Spleen (tissue), 13 donors: ENCODE measurements at places on chromosomes 3 and 15. TPM values are rescaled to one million over a fixed set of nuclear protein-coding genes. Genes with fewer than 3 reads are reported as not detected.

SIDT1 gene
- total RNA-seq, result 53.7 TPM

PLCD1 gene
- total RNA-seq, result 22.2 TPM

SPTBN5 gene
- 0.43 TPM for total RNA-seq

BCL2A1 gene
- total RNA-seq, result 69.7 TPM

DCLK3 gene
- not detected for total RNA-seq

DUOXA2 gene
- total RNA-seq, result not detected

CNTN3 gene
- 6.7 TPM for total RNA-seq

FRMD4B gene
- 112 TPM for total RNA-seq

SPATA12 gene
- not detected for total RNA-seq

PLIN1 gene
- 0.88 TPM for total RNA-seq

DNA sequence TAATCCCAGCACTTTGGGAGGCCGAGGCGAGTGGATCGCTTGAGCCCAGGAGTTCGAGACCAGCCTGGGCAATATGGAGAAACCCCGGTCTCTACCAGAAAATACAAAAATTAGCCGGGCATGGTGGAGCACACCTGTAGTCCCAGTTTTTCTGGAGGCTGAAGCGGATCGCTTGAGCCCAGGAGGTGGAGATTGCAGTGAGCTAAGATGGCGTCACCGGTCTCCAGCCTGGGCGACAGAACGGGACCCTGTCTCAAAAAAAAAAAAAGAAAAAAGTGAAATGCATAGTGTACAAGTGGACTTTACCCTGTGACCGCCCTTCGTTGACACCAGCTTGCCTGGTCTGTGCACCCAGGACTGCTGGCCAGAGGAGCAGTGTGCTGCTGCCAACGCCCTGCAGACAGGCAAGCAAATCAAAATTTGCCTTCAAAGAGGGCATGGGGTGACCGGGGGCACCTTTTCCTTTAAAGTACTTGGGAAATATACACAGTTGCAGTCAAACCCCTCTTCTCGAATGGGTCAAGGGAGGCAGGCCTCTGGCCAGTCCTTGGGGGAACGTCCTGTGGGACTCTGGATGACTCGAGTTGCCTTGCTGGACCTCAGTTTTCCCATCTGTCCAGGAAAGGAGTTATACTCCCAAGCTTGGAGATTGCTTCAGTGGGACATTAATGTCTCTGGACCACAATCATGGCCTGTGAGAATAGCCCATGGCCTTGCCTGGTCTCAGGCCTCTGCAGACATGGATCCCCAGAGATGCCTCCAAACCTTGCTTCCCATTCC lies 1.0 kb downstream of the XYLB start:
- no peak for DNase-seq

DNA sequence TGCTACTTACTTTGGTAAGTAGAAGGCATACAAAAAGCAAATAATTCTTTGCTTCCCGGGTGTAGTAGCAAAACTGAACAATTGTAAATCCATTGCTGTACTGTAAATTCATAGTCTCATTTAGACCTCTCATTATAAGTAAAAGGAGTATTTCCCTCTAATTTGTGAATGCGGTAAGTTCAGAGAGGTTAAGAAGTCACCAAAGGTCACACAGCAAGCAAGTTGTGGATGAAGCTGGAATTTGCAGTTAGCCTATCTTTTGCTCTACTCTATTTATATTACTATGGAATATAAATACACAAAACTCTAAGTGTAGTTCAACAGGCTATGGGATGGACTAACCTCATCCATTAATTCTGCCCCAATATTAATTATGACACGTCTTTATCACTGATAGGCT lies 508.3 kb downstream of the MCTP2 start:
- no peak for DNase-seq

DNA sequence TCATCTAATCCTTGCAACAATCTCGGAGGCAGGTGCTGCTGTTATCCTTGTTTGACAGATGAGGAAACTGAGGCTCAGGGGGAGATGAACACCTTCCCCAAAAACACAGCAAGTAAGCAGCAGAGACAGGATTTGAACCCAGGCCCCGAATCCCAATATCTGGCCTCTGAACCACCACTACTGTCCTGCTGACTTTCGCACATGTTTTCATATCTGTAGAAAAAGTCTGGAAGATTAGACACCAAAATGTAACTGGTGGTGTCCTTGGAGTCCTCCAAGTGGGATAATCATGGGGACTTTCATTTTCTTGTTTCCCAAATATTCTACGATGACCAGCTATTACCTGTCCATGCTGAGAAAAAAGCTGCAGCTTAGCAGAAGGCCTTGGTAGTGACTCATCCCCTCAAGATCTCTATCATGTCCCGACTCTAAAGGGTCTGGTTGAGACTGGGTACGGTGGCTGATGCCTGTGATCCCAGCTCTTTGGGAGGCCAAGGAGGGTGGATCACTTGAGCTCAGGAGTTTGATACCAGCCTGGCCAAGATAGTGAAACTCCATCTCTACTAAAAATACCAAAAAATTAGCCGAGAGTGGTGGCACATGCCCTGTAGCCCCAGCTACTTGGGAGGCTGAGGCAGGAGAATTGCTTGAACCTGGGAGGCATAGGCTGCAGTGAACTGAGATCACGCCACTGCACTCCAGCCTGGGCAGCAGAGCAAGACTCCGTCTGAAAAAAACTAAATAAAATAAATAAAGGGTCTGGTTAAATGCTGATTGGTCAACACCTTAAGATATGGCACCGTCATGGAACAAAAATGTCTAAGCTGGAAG lies 8.6 kb downstream of the IRAK2 start:
- no peak for DNase-seq

DNA sequence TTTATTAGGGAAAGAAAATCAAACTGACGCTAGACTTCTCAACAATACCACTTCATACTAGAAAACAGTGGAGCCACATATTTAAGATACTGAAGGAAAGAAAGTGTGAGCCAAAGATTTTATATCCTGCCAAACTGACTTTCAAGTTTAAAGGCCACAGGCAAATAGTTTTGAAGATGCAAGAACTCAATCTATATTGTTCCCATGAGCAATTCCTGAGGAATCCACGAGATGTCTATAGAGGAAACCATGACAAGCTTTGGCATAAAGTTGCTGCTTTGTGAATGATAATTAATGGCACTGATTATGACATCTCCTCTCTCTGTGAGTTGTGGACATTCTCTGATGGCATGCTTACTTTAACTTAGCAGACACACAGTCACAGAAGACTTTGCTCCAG lies 276.1 kb upstream of the GOLGA6L4 start:
- DNase-seq, result no peak

- no peak for DNase-seq
These were observed 121.0 kb downstream of the ASB7 start for GRCh38 chr15:100723315-100723801.

DNA sequence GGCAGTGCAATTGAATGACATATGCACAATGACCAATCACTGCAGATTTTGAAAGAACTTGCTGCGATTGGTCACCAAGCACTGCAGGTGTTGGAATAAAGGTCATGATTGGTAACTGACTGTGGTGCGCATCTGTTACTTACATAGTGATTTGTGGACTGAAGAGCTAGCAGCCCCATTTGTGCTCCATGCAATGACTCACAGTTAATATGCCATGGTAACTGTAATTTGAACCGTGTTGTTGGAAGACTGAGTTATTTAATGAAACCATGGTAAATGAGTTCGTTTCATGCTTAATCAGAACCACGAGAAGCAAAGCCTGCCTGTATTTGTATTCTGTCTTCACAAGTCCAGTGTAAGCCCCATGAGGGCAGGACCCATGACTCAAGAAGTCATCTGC lies 220.5 kb downstream of the TJP1 start:
- no peak for DNase-seq

- no peak for DNase-seq
These were observed 34.6 kb downstream of the CD200R1L start for GRCh38 chr3:112811917-112812660.

DNA sequence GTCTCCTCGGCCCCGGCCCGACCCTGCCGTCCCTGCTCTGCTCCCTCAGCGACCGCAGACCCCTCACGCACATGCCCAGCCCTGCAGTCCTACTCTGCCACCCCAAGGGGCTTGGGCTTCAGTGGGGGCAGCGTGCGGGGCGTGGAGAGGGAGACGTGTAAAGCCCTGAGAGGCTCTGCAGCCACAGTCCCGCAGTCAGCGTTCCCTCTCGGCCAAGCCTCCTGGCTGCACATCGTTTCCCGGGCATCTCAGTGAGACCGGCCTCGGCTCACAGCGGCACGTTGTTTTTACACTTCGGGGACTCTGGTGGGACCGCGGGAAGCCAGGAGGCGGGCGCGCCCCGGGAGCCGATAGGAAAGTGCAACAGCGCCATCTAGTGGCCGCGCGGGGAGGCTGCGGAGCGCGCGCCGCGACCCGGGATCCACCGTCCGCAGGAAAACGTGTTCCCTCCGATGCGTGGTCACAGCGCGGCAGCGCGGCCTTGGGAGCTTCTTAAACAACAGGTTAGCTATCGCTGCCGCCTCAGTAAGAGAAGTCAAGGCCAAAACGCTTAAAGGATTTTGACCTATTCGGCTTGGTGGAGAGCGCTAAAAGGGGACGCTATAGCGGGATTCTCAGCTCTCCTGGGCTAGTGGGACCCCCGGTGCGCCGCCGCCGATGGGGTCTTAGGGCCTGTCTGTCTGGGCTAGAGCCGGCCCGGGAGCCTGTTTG lies 226.8 kb upstream of the IGF1R start:
- peak; percentile 89 for DNase-seq

DNA sequence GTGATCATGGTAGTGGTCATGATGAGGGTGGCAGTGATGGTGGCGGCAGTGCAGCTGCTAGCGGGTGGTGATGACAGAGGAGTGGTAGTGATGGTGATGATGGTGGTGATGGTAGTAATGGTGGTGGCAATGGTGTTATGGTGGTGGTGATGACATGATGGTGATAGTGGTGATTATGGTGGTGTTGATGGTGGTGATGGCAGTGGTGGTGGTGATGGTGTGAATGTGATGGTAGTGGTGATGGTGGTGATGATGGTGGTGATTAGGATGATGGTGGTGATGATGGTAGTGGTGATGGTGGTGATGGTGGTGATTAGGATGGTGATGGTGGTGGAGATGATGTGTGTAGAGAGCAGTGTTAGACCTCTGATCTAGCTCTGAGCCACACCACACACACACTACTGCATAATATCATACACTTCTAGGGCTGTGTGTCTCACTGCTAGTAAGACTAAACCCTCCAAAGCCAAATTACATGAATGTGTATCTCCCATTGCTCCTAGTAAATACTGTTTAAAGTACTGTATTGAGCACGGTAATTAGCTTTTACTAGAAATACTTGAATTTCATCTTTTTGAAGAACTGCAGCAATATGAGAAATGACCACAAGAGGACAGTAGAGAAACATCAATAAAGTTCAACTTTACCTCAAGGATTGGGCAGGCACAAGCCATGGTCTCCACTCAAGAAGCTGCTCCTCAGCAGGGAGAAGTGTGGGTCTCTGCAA lies 28.8 kb downstream of the TMED3 start:
- no peak for DNase-seq

DNA sequence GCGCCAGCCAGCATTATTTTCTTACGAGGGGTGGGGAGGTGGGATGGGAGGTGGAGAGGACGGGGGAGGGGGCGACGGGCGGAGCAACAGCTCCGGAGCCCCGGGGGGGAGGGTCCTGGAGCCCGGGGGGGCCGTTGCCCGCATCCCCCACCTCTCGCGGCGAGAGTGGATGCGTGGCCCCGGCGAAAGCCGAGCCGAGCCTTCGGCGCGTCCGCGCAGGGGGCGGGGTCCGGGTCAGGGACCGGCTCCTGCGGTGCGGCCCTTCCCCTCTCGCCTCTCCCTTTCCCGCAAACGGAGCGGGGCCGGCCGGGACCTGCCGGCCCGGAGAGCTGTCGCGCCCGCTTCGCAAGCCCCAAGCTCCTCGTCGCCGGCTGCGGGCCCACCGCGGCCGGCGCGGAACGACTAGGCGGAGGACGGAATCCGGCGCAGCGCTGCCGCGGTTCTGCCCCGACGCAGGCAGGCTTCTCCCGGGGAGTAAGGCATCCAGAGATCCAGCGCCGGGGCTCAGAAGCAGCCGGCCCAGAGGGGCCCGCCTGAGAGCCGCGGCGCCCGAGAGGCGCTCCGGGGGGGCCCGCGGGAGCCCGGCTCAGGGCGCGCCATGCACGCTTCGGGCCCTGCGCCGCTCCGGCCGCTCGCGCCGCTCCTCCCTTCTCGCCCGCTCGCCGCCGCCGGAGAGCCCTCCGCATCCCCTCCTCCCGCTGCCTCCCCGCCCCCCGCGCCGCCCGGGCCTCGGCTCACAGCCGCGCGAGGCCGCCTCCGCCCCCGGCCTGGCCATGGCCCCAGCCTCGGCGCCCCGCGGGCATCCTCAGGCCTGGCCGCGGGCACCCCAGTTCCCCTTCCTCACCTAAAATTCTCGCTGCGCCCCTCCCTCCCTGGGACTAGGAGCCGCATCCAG lies 459 bp upstream of the ADCY5 start:
- peak; percentile 74 for DNase-seq

DNA sequence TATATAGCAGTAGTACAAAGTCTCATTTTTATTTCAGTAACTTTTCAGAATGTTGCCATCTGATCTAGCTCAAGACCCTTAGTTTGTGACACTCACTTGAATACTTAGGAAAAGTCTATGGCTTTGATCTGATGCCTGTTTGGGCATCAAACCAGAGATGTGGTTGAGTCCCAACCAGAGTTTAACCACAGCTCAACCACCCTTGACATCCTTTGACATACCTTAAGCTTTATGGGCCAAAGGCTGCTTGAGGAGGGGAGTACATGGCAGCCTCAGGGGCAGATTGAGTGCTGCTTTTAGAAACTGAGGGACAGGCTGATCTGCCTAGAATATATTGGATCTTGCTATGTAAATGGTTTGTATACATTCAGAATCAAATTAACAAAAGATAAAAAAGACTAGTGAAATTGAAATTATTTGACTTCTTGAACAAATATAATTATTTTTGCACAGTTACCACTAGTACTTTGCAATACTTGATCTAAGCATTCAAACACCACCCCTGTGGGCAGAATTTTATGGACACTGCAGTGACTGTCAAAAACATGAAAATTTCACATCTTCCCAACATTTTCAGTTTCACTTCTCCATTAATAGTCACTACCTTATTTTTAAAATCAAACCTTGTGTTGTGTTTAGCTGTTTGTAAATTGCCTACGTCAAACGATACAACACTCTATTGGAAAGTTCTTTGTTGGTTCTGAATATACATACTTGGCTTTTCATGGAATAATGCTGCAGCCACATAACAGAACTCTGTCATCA lies 199.8 kb downstream of the UBE2E2 start:
- no peak for DNase-seq

GRCh38 chr3:137052298-137052697 lies 94.5 kb downstream of the IL20RB start:
- no peak for DNase-seq

GRCh38 chr15:49435174-49435573 lies 12.1 kb downstream of the FGF7 start:
- no peak for DNase-seq
